ENCODE measurements at places on chromosomes 7 and 10. TPM values are rescaled to one million over a fixed set of nuclear protein-coding genes. Genes with fewer than 3 reads are reported as not detected.

- DNase-seq: no peak
Measured at GRCh38 chr7:68295386-68295785, 1298.8 kb downstream of the TYW1 start.

DNA sequence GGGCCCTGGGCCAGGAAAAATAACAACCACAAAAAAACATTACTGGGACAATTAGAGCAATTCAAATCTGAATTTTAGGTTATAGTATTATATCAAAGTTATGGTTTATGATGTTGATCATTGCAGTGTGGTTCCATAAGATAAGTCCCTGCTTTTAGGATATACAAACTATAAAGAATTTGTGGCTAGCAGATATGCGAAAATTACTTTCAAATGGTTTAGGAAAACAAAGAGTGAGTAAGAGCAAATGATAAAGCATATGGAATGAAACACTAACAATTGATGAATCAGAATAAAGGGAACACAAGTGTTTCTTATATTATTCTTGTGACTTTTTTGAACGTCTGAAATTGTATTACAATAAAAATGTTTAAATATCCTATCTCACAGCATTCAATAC is 64.4 kb upstream of the HECTD2 start:
- no peak for DNase-seq

EN2 gene
- 1.5 TPM for total RNA-seq

STARD3NL gene
- total RNA-seq: 39.7 TPM

- DNase-seq: no peak
Measured at GRCh38 chr7:45036317-45036716, 36.3 kb downstream of the CCM2 start.

- DNase-seq: no peak
Measured at GRCh38 chr10:87750001-87750671, 67.9 kb downstream of the ATAD1 start.

DNA sequence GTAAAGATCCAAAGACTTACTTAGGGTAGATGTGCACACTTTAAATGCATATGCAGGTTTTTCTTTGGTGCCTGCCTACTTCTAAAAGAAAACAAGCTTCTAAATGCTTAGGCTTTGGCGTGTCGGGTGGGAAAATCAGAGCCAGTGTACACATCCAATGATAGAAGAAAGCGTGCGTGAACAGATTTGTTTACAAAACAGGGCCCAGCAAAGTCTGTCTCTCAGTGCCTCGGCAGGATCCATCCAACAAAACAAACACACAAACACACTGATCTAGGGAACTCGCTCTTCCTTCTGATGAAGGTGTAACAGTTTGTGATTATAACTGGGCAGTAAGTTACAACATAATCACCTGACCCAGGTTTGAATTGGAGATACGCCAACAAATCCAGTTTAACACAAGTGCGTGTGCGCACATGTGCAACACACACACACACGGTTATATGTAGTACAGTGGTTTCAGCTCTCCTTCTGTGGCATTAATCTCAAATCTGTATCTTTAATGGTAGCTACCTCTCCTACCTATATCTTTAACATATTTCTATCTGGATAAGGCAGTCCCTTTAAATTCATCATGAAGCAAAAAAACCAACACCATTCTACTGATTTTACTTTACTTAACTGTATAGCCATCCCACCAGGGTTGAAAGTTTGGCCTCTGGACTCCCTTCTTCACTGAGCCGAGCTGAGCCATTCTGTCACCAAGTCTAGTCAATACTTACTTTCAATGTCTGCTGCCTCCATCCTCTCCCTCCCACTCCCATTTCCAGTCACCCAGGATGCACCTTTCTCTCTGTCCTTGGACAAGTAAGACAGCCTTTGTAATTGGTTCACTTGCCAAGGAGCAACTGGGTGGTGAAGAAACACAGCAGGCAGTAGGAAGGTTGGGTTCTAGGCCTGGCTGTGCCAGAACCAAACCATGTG is 184.4 kb upstream of the KLF14 start:
- DNase-seq: no peak

DNA sequence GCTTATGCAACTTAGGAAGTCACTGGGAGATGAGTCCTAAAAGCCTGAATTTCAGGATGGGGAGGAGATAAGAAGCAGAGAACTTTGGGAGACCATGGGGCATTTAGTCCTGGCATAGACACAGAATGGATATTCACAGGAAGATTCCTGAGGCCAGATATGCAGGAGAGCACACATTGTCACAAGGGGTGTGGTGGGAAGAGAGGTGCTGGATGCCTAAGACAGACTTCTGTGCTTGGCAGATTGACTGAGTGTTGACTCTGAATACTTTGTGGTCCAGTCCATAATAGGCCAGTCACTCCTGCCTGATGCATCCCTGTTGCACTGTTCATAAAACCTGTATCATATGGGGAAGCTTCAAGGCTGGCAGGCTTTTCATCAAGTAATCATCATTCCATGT is 18.5 kb downstream of the SRI start:
- DNase-seq: no peak

CYP26C1 gene
- 0.05 TPM for total RNA-seq

SHOC2 gene
- 75.0 TPM for total RNA-seq

DNA sequence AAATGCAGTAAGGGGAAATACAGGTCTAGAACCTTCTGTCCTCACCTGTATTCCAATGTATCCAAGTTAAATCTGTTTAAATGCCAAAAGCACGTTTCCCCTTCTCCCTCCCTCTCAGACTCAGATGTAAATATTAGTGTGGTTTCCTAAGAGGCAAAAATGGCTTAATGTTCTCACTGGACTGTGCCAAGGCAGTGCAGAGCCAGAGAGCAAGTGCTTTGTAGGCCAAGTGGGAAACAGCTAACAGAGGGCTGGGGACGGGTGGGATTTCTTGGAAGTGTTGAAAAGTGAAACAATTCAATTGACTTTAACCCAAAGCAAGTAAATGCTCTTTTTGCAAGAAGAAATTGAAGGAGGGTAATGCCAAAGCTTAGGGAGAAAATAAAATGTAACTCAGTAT is 103.1 kb downstream of the GSAP start:
- no peak for DNase-seq

SLIT1 gene
- total RNA-seq: 0.34 TPM

DNA sequence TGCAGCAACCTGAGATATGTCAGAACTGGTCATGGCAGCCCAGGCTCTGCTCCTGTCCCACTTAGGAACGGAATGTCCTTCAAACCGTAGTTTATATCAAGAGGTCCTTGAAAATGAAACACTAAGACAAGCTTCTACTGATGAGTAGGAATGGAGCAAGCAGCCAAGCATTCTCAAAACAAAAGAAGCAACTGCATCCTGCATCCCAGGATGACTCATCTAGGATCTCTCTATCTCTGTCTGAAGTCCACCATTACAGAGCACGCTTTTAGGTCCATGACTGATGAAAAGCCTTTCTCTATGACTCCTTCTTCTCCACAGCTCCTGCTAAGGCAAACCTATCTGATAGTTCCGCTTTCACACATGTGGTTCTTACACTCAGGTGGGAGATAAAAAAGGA is 16.3 kb downstream of the MBL2 start:
- no peak for DNase-seq

DNA sequence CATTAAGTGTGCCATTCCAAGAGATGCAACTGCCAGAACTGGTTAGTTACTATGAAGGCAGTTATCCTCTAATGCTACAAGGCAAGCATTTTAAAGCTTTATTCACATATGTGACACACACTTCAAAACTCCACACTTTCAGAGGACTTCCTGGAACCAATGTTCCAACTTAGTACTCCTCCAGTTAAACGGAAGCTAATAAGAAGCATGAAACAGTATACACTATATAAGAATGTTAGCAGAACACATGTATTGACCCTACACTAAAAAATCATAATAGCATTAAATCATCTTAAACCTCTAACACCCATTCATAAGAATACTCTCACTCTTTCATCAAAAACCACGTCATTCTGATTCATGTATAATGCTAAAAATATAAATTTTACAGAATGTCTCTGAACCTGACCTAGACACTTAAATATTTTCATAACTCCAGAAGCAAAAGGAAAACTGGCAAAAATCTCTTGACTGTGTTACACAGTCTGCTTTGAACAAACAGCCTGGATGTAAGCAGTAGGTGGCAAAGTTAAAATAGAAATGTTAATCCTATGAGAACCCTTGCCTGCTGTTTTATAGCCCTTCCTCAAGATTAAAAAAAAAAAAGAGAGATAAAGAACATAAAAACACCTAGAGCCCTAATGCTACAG is 135.0 kb downstream of the SEMA3C start:
- no peak for DNase-seq

SPDYE1 gene
- 0.17 TPM for total RNA-seq

Data from ovary (tissue), 10 donors.